ENCODE measurements at places on chromosomes 12 and 14. TPM values are rescaled to one million over a fixed set of nuclear protein-coding genes. Genes with fewer than 3 reads are reported as not detected.
A peak's percentile ranks its signal among the peaks of the same experiment; 100 is the strongest.

- no peak for DNase-seq
- no peak overlapping the region for H3K27ac ChIP-seq
- H3K4me3 ChIP-seq: no peak overlapping the region
- no peaks in the 10 kb centered on the region for H3K4me1 ChIP-seq
Measured at GRCh38 chr14:91891101-91891500, 23.8 kb upstream of the TC2N start.

DNA sequence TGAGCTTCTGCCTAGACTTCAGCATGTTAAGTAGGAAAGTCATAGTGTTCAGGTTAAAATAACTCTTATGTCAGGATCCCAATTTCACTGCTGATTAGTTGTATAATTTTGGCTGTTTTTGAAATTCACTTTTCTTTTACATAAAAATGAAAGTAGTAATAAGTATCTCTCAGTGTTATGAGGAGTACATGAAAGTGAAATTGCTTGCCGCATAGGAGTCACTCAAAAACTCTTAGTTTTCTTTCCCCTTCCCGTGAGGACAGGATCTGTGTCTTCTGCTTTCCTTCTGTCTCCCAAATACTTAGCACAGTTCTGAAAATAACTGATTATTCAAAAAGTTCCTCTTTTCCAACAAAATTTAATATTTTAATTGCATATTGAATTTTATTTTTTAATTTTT, 100.5 kb downstream of the SLC38A4 start:
- H3K4me1 ChIP-seq: no peaks in the 10 kb centered on the region
- no peaks in the 10 kb centered on the region for H3K36me3 ChIP-seq

The LMNTD1 gene
- total RNA-seq: not detected

GRCh38 chr14:68651075-68651474, 141.8 kb downstream of the ZFP36L1 start:
- no peak overlapping the region for H3K27ac ChIP-seq
- no peaks in the 10 kb centered on the region for H3K4me1 ChIP-seq
- no peaks in the 10 kb centered on the region for H3K36me3 ChIP-seq
- no peak for DNase-seq

- H3K27ac ChIP-seq: no peak overlapping the region
- peaks cover 28% of the 10 kb centered on the region for H3K4me1 ChIP-seq
- H3K4me3 ChIP-seq: no peak overlapping the region
- no peaks in the 10 kb centered on the region for H3K27me3 ChIP-seq
- no peak for DNase-seq
Measured at GRCh38 chr12:121791671-121792551, 1.6 kb downstream of the RHOF start.

The NPC2 gene
- total RNA-seq: 238 TPM

The ABHD12B gene
- total RNA-seq: not detected

DNA sequence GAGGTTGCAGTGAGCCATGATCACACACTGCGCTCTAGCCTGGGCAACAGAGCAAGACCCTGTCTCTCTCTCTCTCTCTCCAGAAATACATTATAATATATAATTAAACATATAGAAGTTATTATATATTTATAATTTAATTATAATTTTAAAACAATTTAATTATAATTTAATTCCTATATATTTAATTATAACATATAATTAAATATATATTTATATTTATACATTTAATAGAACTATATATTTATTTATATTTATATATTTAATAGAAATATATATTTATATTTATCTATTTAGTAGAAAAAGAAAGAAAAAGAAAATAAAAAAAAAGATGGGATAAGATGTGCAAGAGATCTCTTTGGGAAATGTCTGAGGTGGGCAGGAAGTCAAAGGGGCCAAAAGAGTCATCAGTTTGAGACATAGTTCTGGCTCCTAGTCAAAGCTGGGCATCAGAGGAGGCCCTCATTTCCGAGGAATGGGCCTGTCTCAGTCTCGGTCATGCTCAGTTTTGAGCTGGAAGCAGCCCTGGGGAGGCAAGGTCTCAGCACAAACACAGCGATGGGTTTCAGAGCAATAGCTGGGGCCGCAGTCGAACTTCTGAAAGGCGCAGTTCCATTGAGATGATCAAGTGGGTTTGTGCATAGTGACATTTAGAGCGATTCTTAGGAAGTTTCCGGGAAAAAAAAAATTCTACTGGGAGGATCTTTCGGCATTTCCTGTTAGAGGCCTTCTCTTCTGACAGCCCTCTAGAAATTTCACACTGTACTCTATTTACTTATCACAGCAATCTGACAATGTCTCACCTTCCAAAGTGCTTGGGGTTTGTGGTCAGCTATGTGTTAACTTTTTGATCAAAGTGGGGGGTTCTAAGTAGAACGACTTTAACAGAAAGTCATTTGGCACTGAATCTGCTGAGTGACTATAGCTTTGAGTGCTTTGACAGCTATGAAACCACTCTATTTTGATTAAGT, 58.7 kb upstream of the GZMB start:
- no peak overlapping the region for H3K27ac ChIP-seq
- H3K4me3 ChIP-seq: no peak overlapping the region
- no peak for DNase-seq
- H3K27me3 ChIP-seq: no peaks in the 10 kb centered on the region
- H3K4me1 ChIP-seq: no peaks in the 10 kb centered on the region

GRCh38 chr12:44509471-44509870, 366.6 kb downstream of the NELL2 start:
- H3K27me3 ChIP-seq: no peaks in the 10 kb centered on the region
- no peak for DNase-seq
- no peaks in the 10 kb centered on the region for H3K4me1 ChIP-seq

GRCh38 chr12:45219621-45220020, 3.7 kb downstream of the ANO6 start:
- H3K36me3 ChIP-seq: no peaks in the 10 kb centered on the region
- H3K27me3 ChIP-seq: no peaks in the 10 kb centered on the region
- no peak overlapping the region for H3K27ac ChIP-seq
- H3K4me3 ChIP-seq: no peak overlapping the region
- peaks cover 12% of the 10 kb centered on the region for H3K4me1 ChIP-seq

The GPRC5A gene
- total RNA-seq: 17.6 TPM

GRCh38 chr12:5417500-5417899, 14.4 kb upstream of the NTF3 start:
- H3K4me1 ChIP-seq: no peaks in the 10 kb centered on the region
- H3K36me3 ChIP-seq: no peaks in the 10 kb centered on the region
- H3K27ac ChIP-seq: no peak overlapping the region
- H3K27me3 ChIP-seq: peaks cover 11% of the 10 kb centered on the region
- no peak overlapping the region for H3K4me3 ChIP-seq

The DDN gene
- 0.22 TPM for total RNA-seq

The TGFB3 gene
- 5.4 TPM for total RNA-seq

- H3K27ac ChIP-seq: no peak overlapping the region
- H3K27me3 ChIP-seq: no peaks in the 10 kb centered on the region
- no peaks in the 10 kb centered on the region for H3K36me3 ChIP-seq
Measured at GRCh38 chr12:77003246-77003645, 62.1 kb downstream of the E2F7 start.

DNA sequence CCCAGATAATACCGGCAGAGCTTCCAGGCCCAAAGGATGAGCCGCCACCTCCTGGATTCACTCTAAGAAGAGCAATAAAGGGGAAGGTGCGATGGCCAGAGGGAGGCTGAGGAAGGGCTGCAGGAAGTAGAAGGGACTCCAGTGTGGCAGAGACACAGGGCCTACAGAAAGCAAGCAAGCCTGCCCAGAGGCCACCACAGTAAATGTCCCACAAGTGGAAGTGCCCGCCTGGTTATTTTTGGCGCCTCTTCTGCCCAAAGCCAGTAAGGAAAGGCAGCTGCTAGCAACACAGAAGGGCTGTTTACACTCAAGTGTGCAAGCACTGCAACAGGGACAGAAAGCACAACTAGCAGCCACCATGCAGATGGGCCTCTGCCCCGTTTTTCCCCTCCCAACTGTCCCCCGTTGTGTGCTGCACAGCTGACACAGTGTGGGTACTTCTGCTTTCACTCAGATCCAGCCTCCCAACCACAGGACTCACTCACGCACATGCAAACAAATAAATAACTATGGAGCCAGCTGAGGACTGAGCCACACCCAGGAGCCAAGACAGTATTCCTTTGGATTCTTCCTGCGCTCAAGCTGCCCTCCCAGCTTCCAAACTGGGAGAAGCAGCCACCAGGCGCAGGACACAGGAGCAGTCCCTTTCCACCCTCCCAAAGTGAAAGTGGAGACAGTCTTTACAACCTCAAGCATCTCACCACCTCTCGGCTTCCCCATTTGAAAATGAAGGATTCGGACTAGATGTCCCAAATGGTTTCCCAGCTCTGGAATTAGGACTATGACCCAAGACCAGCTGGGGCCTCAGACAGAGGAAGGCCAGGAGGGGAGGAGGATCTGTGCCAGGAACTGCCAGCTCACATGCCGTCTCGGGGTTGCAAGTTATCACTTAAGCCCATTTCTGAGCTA, 40.0 kb upstream of the PNMA1 start:
- peaks cover 82% of the 10 kb centered on the region for H3K4me1 ChIP-seq
- no peaks in the 10 kb centered on the region for H3K36me3 ChIP-seq
- no peak overlapping the region for H3K4me3 ChIP-seq
- no peaks in the 10 kb centered on the region for H3K27me3 ChIP-seq
- H3K27ac ChIP-seq: peak overlapping the region; percentile 96
- DNase-seq: peak; percentile 57

Data from endothelial cell of umbilical vein (primary cell).